COR-L47 (cell line): ENCODE measurements at places on chromosomes 1 and 21.

- no peak for DNase-seq
Measured at GRCh38 chr1:231544943-231545592, 16.6 kb downstream of the TSNAX start.

DNA sequence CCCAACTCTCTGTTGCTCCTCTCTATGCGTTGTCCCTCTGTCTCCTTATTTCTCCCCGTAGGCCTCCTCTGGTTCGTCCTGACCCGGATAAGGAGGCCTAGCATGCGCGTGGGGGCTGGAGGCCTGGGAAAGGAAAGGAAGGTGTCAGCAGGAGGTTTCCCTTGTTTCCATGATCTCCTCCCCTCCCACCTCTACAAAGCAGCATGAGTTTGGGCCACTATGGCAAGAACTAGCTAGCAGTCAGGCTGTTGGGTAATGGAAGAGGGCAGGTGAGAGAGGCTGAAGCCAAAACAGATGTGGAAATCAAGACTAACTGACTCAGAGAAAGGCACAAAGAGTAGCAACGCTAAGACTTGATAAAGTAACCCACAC is 687 bp upstream of the SEMA6C start:
- DNase-seq = no peak

DNA sequence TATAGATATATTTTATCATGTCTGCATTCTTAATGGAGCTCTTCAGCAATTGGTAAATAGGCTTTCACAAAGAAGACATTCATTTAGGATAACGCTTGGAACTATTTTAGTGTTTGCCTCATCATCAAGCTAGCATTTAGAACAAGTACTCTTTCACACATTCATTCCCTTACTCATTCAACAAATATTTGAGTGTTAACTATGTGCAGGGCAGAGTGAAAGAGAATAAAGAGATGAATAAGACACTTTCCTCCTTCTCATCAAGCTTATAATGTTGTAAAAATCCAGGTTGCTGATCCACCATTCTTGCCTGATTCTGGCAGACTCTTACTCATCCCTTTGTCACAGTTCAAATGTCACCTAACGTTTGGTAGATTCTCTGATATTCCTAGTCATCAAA is 386.3 kb upstream of the BEND5 start:
- DNase-seq = no peak

GRCh38 chr1:177800400-177801088 is 169.3 kb downstream of the SEC16B start:
- no peak for DNase-seq

DNA sequence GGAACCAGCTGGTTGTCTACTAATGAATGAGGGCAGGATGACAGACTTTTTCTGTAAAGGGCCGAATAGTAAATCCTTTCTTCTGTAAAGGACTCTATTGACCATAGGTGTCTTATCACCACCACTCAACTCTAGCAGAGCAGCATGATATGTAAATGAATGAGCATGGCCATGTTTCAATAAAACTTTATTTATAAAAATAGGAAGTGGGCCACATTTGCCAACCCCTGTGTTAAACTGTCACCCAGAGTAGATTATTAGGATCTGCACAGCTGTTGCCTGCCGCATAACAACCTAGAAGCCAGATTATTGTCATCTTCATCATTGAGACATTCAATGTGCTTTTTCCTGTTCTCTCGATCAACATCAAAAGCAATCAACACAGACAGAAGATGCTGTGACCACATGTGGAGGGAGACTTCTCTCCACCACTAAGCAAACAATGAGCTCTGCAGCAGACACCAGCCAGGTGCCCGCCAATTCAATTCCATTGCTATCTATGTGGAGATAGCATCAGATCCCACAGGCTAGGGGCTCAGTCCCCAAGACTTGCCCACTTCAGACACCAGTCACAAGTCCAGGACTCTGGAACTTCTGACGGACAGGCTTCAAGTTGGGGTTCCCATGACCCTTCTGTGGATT is 6.8 kb upstream of the EFHD2 start:
- DNase-seq = peak; percentile 25

- DNase-seq = no peak
Measured at GRCh38 chr1:151612501-151613281, 841 bp downstream of the SNX27 start.

- DNase-seq = no peak
Measured at GRCh38 chr1:165678509-165678908, 19.9 kb downstream of the ALDH9A1 start.

DNA sequence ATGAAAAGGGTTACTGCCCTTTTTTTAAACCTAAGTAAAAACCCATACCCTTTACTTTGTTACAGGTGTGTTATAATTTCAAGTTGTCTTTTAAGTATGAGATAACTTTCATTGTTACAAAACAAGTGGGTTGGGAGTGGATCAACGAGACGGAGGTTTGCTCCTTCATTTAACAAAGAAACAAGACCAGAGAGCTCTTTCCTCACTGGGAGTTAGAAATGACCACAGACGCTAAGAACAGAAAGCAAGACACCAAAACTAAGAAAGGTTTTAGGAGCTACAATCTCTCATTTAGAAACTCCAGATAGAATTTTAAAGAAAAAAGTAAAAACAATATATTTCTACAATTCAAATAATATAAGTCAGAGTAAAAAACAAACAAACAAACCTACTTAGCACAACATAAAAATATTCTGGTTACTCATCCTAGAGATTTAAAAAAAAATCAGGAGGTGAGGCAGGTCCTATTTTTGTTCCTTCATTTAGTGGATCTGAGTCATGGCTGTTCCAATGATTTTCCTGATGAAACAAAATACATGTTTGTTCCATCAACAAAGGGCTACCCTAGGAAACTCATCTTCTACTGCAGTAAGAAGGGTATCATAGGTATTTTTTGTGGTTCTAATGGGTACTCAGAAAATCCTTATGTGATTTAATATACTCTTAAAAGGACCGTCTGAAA is 33.0 kb downstream of the APP start:
- DNase-seq = no peak

DNA sequence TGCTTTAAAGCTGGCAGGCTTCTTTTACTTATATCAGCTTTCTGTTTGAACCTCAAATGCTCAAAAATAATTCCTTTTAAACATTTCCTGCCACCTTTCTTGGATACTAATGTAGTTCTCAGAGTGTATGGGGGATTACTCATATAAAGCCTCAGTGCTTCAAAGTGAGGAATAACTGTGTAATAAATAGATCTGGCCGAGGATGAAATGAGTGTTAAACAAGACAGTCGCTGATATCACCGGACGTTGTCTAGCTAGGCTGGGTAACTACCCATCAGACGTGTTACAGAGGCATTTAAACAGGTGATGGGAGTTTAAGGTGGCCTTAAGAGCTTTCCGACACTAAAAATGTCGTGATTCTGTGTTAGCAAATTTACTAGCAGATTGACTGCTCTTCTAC is 53.1 kb downstream of the VANGL2 start:
- no peak for DNase-seq

DNA sequence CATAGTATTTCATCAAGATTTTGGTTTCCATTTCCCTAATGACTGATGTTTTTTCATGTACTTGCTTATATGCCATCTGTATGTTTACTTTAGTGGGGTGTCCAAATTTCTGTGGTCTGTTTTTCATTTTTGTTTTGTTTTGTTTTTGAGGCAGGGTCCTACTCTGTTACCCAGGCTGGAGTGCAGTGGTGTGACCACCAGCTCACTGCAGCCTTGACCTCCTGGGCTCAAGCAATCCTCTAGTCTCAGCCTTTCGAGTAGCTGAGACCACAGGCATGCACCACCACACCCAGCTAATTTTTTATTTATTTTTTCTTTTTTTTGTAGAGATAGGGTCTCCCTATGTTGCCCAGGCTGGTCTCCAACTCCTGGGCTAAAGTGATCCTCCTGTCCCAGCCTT is 378.0 kb upstream of the VAMP3 start:
- DNase-seq = no peak

DNA sequence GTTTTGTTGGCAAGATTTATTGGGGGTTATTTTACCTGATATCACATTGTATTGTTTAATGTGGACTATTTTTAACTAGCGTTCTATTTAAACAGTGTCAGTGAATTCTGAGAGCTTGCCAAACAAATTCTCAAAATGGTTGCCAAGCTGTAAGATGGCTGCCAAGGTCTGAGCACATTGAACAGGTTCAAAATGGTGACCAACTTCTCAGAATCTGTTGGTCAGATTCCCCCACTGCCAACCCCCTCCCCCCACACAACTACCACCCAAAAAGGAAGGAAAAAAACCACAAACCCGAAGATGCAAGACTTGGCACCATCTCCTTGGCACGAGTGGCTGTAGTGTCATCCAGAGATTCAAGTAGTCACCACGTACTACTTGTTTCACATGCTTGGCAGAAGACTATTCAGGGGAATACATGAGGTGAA is 159.1 kb downstream of the NFIA start:
- DNase-seq = no peak

GRCh38 chr21:44020551-44020950 is 8.4 kb downstream of the TRAPPC10 start:
- no peak for DNase-seq

DNA sequence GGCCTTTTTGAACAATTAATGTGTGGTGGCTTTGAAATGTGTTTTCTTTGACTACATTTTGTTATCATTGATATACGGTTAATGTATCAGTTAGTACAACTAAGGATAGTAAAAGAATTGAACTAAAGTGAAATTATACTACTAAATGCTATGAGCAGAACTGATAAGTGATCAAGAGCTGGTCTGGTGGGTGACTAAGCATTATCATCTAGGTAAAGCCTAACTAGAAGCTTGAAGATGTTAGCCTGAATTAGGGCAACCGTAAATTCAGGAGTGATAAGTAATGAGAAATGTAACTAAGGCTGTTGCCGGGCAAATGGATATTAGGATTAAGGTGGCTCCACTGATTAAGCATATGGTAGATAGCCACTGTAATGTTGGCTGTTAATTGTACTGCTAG is 16.0 kb upstream of the GCLM start:
- no peak for DNase-seq

GRCh38 chr21:31530897-31531705 is 128.4 kb upstream of the SOD1 start:
- DNase-seq = peak; percentile 99

GRCh38 chr1:218305472-218306064 is 20.5 kb downstream of the RRP15 start:
- no peak for DNase-seq

GRCh38 chr1:118711356-118711755 is 276.8 kb downstream of the TBX15 start:
- DNase-seq = no peak

DNA sequence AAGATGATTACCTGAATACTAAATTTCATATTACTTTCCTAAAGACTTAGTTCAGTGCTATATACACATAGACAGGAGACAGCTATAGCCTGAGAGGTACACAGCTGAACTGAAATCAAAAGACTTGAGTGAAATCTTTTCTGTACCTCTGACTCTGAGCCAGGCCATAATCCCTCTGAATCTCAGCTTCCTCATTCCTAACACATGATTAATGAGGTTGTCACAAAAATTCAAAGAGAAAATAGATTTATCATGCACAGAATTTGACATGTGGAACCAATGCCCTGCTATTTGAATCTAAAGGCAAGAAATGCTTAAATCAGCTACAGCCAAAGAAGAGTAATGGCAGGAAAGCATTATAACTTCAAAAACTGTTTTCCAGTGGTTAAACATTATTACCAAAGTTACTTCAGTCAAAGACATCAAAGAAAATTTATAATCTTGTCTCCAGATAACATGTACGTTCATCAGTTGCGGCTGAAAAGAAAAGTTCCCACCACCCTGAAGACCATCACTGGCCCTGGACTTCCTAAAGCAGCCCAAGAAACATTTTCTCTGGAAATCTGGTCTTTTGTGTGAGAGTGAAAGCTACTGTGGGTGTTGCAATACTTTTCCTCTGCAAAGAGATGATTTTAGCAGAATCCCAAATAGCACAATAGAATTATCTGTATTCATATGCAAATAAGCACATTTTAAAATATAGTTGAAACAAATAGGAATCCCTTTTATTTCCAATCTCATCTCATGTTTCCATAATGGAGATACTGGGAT is 13.8 kb upstream of the ATP1A1 start:
- no peak for DNase-seq

GRCh38 chr1:244962130-244962529 is 97.8 kb upstream of the HNRNPU start:
- no peak for DNase-seq

DNA sequence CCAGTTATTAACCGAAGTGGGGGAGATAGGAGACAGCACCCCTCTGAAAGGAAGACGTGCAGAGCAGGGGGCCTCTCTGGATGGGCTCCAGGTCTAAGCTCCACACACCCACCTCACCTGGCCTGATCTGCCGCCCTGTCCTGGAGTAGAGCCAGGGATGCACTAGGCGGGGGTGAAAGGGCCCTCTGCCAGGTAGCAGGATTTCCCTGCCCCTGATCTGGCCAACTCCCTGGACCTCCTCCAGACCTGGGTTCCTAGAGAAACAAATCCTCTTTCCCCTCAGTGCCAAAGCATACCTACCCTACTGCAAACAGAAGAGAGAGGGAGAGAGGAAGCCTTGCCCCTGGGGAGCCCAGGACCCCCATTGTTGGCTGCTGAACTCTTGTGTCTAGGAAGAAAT is 2.0 kb downstream of the CRABP2 start:
- peak; percentile 18 for DNase-seq

- no peak for DNase-seq
Measured at GRCh38 chr1:28447679-28448078, 58.2 kb upstream of the RCC1 start.

DNA sequence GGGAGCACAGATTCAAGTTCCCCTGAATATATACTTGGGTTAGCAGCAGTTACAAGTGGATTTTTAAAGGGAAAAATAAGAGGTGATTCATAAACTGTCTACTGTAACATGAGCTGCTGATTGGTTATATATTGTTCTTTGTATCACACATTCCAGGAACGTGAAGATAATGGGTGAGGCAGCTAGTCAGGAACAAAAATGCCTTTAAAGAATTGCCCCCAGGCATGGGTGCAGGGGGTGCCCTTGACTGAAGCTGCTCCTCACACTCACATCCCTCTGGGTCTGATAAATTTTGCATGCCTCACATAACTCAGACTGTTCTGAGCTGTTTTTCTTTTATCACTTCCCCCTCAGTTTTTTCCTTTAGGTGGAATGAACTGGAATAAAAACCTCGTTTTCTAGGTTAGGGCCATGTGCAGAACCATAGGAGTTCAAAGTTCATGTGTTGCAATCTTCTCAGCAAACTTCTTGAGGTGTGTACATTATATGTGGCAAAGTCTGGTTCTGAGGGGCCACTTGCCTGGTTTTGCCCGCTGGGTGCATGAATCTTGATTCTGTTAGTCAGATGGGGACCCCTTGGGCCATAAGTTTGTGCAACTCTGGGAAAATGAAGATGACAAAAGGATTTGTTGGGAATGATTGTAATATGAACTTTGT is 21.1 kb downstream of the TBX19 start:
- no peak for DNase-seq
